ENCODE measurements at places on chromosomes 3 and 15. TPM values are rescaled to one million over a fixed set of nuclear protein-coding genes. Genes with fewer than 3 reads are reported as not detected.

The ARL14 gene
- total RNA-seq = 0.68 TPM

The FBN1 gene
- 18.5 TPM for total RNA-seq

The CFAP100 gene
- not detected for total RNA-seq

The TRH gene
- not detected for total RNA-seq

The SERPINI2 gene
- not detected for total RNA-seq
